ENCODE measurements at places on chromosomes 3 and 15.
A peak's percentile ranks its signal among the peaks of the same experiment; 100 is the strongest.

GRCh38 chr15:25701721-25702465, 161.2 kb downstream of the ATP10A start:
- no peaks in the 10 kb centered on the region for H3K36me3 ChIP-seq
- H3K27me3 ChIP-seq = no peaks in the 10 kb centered on the region
- no peak overlapping the region for H3K4me3 ChIP-seq
- no peak overlapping the region for H3K27ac ChIP-seq

GRCh38 chr15:51396921-51397320, 55.5 kb downstream of the GLDN start:
- no peaks in the 10 kb centered on the region for H3K4me1 ChIP-seq
- no peak overlapping the region for H3K4me3 ChIP-seq
- H3K36me3 ChIP-seq = no peaks in the 10 kb centered on the region

GRCh38 chr15:63258658-63259057, 18.7 kb upstream of the APH1B start:
- no peak overlapping the region for H3K27ac ChIP-seq
- H3K27me3 ChIP-seq = no peaks in the 10 kb centered on the region
- H3K4me3 ChIP-seq = no peak overlapping the region

DNA sequence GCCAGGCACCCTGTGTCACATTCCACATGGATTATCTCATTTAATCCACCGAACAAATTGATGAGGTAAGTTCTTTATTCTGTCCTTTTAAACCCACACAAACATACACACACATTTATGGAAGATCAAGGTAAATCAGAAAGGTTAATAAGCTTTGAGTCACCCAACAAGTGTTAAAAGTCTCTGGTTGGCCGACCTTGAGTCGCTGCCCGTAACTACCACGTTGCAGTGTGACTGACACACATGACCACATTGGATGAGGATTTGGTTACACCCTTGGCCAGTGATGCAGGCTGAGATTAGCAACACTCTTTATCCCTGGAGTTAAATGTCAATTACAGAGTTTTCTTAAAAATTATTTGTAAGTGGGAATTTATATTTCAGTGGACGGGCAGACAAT, 19.2 kb downstream of the FOXP1 start:
- H3K36me3 ChIP-seq = no peaks in the 10 kb centered on the region
- no peak overlapping the region for H3K4me3 ChIP-seq
- peak overlapping the region; percentile 66 for H3K27ac ChIP-seq
- H3K4me1 ChIP-seq = peaks cover 24% of the 10 kb centered on the region
- no peaks in the 10 kb centered on the region for H3K27me3 ChIP-seq
- no peak for DNase-seq

- no peaks in the 10 kb centered on the region for H3K27me3 ChIP-seq
- no peaks in the 10 kb centered on the region for H3K4me1 ChIP-seq
- DNase-seq = no peak
- no peak overlapping the region for H3K27ac ChIP-seq
Measured at GRCh38 chr3:89584398-89584797, 477.0 kb downstream of the EPHA3 start.

- H3K4me1 ChIP-seq = no peaks in the 10 kb centered on the region
- no peak overlapping the region for H3K4me3 ChIP-seq
- no peaks in the 10 kb centered on the region for H3K36me3 ChIP-seq
- DNase-seq = no peak
Measured at GRCh38 chr3:172398484-172398883, 49.8 kb downstream of the GHSR start.

- H3K36me3 ChIP-seq = no peaks in the 10 kb centered on the region
- no peak for DNase-seq
- no peak overlapping the region for H3K27ac ChIP-seq
- H3K4me3 ChIP-seq = no peak overlapping the region
- no peaks in the 10 kb centered on the region for H3K27me3 ChIP-seq
Measured at GRCh38 chr3:193563426-193563825, 8.7 kb upstream of the ATP13A4 start.

DNA sequence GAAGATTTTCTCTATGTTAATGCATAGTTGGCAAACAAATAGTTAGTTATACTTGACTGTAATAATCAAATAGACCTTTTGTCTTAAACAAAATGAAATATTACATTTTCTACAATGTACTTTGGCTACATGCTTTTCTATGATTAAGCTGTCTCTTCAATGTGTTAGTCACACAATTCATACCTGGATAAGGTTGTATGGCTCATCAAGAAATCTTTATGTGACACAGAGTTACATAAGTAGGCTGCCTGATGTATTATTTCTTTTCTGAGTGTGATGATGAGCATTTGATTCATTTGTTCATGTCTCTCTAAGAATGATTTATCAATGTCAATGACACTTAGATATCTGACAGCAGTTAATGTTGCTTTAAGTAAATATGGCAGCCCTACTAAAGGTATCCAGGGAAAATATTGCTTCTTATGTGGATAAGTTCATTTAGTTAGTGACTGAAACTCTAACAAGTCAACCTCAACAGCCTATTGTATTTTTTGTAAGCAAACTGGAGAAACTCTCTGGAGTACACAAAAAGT, 157.4 kb upstream of the SOX2 start:
- no peak overlapping the region for H3K27ac ChIP-seq
- no peaks in the 10 kb centered on the region for H3K4me1 ChIP-seq
- H3K4me3 ChIP-seq = no peak overlapping the region
- no peaks in the 10 kb centered on the region for H3K36me3 ChIP-seq
- H3K27me3 ChIP-seq = no peaks in the 10 kb centered on the region

- no peak overlapping the region for H3K4me3 ChIP-seq
- no peak for DNase-seq
- H3K27ac ChIP-seq = no peak overlapping the region
- H3K4me1 ChIP-seq = no peaks in the 10 kb centered on the region
Measured at GRCh38 chr3:29226706-29227105, 54.2 kb upstream of the RBMS3 start.

DNA sequence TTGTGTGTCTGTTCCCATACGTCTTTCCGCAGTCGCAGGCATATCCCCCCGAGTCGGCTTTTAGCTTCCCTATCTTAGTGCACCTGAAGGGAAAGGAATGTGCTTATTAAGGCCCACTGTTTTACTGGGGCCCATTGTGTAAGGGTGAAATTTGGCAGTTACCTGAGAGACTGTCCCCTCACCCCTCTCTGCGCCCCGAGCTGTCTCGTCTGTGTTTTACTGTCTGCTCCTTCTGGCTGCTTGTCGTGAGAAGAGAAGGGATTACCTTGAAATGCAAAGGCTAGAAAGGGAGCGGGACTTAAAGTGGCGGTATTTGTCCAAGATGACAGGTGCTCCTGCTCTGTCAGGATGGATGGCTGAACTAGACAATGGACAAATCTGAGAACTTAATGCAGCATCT, 233.0 kb upstream of the POU1F1 start:
- no peaks in the 10 kb centered on the region for H3K36me3 ChIP-seq
- no peak overlapping the region for H3K27ac ChIP-seq
- DNase-seq = no peak
- H3K4me1 ChIP-seq = no peaks in the 10 kb centered on the region
- H3K27me3 ChIP-seq = no peaks in the 10 kb centered on the region
- no peak overlapping the region for H3K4me3 ChIP-seq

- no peaks in the 10 kb centered on the region for H3K4me1 ChIP-seq
- no peaks in the 10 kb centered on the region for H3K36me3 ChIP-seq
- H3K27me3 ChIP-seq = no peaks in the 10 kb centered on the region
- no peak overlapping the region for H3K4me3 ChIP-seq
- DNase-seq = no peak
Measured at GRCh38 chr3:85433319-85433718, 474.5 kb downstream of the CADM2 start.

DNA sequence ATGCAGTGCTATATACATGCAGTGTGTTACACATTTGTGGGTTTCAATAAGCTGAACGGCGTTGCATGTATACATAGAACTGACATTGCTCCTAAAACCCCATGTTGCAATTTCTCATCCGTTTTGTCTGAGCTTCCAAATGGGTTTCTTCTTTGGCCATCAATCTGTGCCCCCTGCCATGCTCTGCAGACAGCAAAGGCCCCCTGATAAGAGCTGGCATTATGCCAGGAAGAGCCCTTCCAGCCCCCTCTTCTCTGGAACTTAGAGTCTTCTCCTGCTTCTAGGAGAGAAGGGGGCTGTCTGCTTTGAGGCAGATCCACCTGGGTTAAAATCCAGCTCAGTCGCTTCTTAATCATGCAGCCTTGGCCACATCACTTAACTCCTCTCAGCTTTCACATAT, 254.0 kb downstream of the SLCO3A1 start:
- no peak for DNase-seq
- H3K4me1 ChIP-seq = peaks cover 4% of the 10 kb centered on the region
- H3K27ac ChIP-seq = no peak overlapping the region
- no peak overlapping the region for H3K4me3 ChIP-seq

DNA sequence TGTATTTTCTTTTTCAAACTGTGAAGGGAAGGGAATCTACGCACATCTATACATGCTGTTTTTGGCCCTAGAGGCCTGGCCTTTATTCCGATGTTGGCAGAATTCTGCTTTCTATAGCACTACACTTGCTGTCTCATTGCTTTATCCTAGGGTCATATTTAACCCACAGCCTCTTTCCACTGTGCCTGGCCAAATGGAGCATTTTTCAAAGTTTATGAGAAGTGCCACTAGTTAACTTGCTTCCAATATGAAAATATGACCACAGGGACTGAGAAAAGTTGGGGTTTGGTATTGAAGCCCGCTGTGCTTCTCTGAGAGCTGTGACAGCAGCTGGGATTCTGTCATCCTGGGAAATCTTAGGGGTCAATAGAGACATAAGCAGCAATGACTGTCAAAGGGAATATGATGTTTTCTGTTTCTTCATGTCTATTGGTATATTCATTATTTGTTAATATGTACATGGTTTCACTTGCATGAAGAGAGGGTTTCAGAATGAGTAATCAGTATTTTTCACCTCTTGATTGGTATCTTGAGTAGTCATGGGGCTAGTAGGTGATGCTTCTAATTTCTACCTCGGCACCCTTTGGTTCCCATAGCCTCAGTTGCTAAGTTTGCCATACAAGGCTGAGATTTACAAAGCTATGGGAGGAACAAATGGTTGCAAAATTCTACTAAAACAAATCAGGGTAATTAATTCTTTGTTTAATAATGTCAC, 275.8 kb upstream of the RBMS3 start:
- H3K36me3 ChIP-seq = no peaks in the 10 kb centered on the region
- H3K27me3 ChIP-seq = no peaks in the 10 kb centered on the region
- no peak overlapping the region for H3K27ac ChIP-seq
- peak; percentile 28 for DNase-seq
- H3K4me1 ChIP-seq = peaks cover 9% of the 10 kb centered on the region

- DNase-seq = no peak
- H3K4me3 ChIP-seq = no peak overlapping the region
- H3K27me3 ChIP-seq = no peaks in the 10 kb centered on the region
- no peak overlapping the region for H3K27ac ChIP-seq
- peaks cover 1% of the 10 kb centered on the region for H3K4me1 ChIP-seq
Measured at GRCh38 chr15:60414016-60414682, 16.4 kb upstream of the ANXA2 start.

- no peaks in the 10 kb centered on the region for H3K4me1 ChIP-seq
- H3K36me3 ChIP-seq = no peaks in the 10 kb centered on the region
- H3K27ac ChIP-seq = no peak overlapping the region
- H3K27me3 ChIP-seq = no peaks in the 10 kb centered on the region
- no peak for DNase-seq
Measured at GRCh38 chr3:148711981-148712666, 14.4 kb downstream of the AGTR1 start.

DNA sequence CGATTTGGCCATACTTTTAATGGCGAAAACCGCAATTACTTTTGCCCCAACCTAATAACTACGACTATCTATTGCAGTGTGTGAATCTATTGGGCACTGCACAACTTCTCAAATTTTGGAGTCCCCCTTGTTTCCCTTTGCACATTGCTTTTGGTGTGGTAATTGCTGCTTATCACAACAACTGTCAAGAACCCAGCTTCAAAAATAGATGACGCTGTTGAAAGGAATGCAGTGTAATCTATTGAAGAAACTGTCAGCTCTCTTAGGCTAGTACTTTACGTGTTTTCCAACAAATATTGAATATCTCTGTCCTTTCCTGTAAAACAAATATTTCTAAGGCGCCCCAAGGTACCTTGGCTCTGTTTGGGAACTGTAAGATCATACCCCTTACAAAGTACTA, 222.8 kb upstream of the UBE2E2 start:
- H3K36me3 ChIP-seq = no peaks in the 10 kb centered on the region
- DNase-seq = no peak
- no peaks in the 10 kb centered on the region for H3K27me3 ChIP-seq
- no peak overlapping the region for H3K4me3 ChIP-seq

DNA sequence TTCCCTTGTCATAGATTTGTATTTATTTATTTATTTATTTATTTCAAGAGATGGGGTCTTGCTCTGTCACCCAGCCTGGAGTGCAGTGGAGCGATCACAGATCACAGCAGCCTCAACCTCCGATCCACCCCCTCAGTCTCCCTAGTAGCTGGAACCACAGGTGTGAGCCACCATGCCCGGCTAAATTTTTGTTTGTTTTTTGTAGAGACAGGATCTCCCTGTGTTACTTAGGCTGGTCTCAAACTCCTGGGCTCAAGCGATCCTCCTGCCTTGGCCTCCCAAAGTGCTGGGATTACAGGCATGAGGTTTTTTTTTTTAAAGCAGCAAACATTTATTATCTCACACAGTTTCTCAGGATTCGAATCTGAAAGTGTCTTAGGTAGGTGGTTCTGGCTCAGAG, 2.5 kb downstream of the TTBK2 start:
- no peaks in the 10 kb centered on the region for H3K36me3 ChIP-seq
- H3K4me3 ChIP-seq = no peak overlapping the region
- H3K27ac ChIP-seq = no peak overlapping the region
- no peaks in the 10 kb centered on the region for H3K27me3 ChIP-seq
- DNase-seq = peak; percentile 14

- H3K27me3 ChIP-seq = no peaks in the 10 kb centered on the region
- no peak overlapping the region for H3K27ac ChIP-seq
- H3K36me3 ChIP-seq = peaks cover 11% of the 10 kb centered on the region
- H3K4me1 ChIP-seq = peaks cover 50% of the 10 kb centered on the region
Measured at GRCh38 chr15:100926971-100927756, 8.0 kb downstream of the LRRK1 start.

DNA sequence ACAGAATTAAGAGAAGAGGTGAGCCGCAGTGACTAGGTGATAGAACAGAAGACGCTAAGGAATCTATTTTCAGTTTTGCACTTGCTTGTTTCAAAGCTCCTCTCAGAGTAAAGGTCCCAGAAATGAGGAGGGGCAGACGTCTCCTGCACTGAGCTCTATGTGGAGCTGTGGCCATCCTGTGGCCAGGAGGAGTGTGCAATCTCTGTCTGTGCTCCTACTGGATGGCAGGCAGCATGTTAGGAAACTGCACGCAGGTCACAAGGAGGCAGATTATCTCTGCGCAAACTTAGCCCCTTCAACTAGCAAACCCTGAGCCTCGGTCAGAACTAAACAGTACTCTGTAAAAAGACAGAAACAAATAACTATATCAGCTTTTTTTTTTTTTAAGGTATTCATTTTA, 31.1 kb upstream of the PPIB start:
- H3K4me1 ChIP-seq = no peaks in the 10 kb centered on the region
- no peak for DNase-seq
- no peak overlapping the region for H3K4me3 ChIP-seq
- H3K27ac ChIP-seq = no peak overlapping the region
- H3K36me3 ChIP-seq = no peaks in the 10 kb centered on the region

DNA sequence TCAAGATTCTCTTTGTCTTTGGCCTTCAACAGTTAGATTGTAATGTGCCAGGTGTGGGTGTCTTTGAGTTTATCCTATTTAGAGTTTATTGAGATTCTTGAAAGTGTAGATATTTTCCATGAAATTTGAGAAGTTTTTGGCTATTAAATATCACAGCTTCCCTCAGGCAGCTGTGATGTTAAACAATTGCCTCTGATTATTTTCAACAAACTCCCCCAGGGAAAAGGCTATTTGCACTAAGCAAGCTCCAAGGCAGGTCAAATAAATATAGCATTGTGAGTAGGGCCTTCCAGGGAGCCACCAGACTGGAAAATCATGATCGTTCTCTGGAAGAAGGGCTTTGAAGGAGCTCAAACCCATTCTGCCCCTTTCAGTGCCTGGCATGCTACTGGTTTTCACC, 107.0 kb downstream of the EEFSEC start:
- no peak overlapping the region for H3K4me3 ChIP-seq
- H3K36me3 ChIP-seq = no peaks in the 10 kb centered on the region
- no peaks in the 10 kb centered on the region for H3K27me3 ChIP-seq
- no peaks in the 10 kb centered on the region for H3K4me1 ChIP-seq
